ENCODE measurements at places on chromosomes 3 and 15.

DNA sequence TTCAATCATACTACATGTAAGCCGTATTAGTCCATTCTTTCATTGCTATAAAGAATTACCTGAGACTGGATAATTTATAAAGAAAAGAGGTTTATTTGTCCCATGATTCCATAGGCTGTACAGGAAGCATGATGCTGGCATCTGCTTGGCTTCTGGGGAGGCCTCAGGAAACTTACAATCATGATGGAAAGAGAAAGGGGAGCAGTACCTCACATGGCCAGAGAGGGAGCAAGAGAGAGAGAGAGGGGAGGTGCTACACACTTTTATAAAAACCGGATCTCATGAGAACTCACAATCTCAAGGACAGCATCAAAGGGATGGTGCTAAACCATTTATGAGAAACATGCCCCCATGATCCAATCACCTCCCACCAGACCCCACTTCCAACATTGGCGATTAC is 14.3 kb upstream of the CLASP2 start:
- DNase-seq: no peak

DNA sequence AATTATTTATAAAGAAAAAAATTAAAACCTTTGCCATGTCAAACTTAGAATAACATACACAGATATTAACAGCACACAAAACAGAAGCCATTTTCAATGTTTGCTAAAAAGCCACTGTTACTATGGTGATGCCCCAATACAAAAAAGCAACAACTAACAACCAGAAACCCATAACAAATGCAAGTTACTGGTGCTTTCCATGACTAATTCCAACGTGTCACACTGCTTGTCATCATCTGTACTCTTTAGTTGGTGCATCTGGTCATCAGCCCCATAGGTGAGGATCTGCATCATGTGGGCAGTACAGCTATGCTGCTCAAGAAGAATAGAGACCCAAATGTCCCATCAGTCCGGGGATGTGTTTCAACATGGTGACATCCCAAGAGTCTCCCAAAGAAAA is 52.8 kb downstream of the ATP8B4 start:
- DNase-seq: no peak

DNA sequence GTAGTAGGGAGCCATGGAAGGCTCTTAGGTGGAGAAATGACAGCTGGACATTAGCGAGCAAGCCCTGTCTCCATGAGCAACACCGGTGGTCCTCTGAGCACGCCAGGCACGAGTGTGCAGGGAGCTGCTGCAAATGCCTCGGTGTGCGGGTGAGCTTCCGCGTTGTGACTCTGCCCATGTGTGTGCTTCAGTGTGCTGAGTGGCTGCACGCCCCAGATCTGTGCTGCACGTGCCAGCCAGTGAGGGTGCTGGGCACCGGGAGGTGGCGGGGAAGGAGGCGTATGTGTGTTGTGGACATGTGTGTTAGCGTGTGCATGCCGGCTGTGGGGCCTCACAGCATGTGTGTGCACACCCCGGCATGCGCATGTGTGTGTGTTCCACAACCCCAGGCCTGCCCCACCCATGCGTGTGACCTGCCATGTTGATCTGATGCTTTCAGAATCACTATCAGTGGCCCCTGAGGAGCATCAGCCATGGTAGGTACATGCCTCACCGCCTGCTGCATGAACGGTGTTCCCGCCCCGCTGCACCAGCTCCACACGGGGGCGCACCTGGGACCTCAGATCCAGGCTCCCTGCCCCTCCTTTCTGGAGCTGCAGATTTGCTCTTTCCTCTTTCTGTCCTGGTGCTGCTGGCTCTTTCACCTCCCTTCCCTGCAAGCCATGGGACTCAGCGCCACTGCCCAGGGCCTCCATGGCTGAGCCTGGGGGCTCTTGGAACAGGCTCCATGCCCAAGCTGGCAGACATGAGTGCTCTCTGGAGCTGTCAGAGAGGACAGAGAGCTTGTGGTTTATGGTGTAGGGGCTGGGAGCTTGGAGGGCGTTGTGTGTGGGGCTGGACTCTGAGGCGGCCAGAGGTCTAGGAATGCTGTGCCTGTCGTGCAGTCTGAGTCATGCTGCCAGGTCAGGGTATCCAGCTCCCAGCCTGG is 169.4 kb downstream of the TBC1D2B start:
- no peak for DNase-seq

DNA sequence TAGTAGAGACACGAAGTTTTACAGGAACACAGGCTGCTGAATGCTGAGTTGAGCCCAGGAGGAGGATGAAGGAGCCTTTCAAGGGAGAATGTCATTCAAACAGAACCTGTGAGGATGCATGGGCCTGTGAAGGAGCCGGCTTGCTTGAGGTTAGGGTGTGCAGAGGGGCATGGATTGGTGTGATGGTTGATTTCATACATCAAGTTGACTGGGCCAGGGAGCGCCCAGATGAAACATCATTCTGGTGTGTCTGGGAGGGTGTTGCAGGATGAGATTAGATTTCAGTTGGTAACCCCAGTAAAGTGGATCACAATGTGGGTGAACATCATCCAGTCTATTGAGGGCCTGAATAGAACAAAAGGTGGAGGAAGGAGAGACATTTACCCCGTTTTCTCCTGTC is 243.6 kb downstream of the EDEM1 start:
- DNase-seq: no peak

DNA sequence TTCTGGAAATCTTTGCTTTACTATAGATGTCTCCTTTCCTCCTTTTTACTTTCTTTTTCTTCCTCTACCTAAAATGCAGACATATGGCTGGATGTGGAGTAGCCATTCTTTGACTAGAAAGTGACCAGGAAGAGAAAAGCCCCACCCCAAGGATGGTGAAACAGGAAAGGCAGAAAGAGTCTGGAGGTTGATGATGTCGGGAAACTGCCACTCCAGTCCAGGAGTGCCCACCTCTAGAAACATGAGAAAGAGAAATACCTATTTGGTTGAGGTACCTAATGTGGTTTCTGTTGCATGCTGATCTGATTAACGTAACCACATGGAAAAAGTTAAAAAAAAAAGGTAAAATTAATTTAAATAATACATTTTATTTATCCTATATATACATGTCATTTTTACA is 55.2 kb upstream of the SSR3 start:
- no peak for DNase-seq

DNA sequence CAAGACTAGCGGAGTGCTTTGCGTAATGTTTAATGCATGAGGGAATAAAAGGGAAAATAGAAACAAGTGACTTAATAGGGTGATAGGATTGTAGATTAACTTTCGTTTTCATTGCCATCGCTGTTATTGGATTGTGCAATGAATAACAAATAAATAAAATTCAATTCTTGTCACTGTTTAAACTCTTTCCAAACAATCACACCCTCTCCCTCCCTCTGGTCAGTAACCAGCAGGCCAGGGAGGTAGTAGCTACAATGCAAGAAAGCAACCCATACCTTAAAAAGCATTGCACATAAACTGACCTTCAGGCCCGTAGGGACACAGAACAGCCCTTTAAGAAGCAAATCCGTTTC is 705 bp upstream of the TFRC start:
- no peak for DNase-seq

DNA sequence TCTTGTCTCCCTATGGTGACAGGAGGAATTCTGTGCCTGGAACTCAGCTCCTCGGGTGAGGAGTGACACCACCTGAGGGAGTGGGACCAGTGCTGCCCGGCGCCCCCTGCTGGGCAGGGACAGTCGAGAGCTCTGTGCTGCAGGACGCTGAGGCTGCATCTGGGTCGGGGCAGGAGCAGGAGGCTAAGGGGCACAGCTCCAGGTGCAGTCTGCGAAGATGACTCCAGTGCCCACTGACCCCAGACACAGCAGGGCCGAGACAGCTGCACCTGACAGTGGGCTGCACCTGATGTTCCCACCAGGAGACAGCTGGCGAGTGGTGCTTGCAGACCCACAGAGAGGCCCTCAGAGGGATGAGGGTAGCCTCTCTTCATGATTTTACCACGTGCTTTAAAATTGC is 152.9 kb downstream of the ATP10A start:
- DNase-seq: no peak

GRCh38 chr15:70480196-70480856 is 283.0 kb downstream of the UACA start:
- no peak for DNase-seq

DNA sequence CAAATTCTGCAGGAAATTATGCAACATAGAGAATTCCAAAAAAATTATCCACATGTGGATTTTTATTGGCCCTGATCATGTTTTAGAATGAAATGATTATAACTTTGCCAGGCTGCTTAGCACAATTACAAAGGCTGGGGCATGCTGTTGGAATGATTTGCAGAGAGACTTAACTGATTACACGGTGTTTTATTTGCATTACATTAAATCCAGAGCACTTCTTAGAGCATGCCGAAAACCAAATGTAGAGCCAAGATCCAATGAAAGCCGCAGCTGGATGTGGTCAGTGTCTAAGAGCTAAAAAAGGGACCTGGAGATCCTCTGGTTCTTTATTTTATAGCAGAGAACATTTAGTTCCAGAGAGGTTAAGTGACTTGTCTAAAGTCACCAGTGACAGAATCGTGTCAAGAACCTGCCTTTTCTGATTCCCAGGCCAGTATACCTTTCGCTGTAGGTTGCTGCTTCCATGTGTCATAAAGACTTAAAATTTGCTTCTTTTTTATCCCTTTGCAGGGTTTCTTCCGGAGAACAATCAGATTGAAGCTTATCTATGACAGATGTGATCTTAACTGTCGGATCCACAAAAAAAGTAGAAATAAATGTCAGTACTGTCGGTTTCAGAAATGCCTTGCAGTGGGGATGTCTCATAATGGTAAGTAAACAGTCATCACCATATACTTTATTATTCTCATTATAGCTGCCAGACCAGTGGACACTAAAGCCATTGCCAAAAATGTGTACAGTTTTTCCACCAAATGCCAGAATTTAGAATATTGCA is 92.0 kb upstream of the TSEN2 start:
- no peak for DNase-seq

- DNase-seq: no peak
These were observed 82.5 kb upstream of the PSMD6 start for GRCh38 chr3:64105816-64106215.

DNA sequence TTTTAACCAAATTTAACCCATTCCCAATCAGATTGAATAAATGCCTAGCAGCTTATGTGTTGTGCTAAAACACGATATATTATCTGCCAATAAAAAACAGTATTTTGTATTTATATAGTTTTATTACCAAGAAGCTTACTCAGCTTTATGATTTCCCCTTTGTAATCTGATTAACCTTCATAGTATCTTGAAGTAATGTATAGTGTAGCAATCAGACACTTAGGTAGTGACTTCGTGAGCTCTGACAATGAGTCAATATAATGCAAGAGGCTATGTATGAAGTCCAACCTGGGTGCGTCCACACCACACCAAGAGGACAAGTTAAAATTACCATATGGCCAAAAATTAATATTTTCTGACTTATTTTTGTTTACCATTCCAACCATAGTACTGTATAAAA is 2.1 kb upstream of the CNBP start:
- DNase-seq: no peak

GRCh38 chr3:120177151-120177550 is 82.9 kb upstream of the GSK3B start:
- no peak for DNase-seq

GRCh38 chr15:39239562-39239961 is 341.3 kb upstream of the THBS1 start:
- DNase-seq: no peak

Data from stimulated activated CD4-positive, alpha-beta T cell treated with anti-CD3 and anti-CD28 coated beads, Interleukin-1b, Interleukin-23, amount 100 ng/mL, for 1 hour (primary cell).